ENCODE measurements at places on chromosomes 4 and X. TPM values are rescaled to one million over a fixed set of nuclear protein-coding genes. Genes with fewer than 3 reads are reported as not detected.
A peak's percentile ranks its signal among the peaks of the same experiment; 100 is the strongest.

DNA sequence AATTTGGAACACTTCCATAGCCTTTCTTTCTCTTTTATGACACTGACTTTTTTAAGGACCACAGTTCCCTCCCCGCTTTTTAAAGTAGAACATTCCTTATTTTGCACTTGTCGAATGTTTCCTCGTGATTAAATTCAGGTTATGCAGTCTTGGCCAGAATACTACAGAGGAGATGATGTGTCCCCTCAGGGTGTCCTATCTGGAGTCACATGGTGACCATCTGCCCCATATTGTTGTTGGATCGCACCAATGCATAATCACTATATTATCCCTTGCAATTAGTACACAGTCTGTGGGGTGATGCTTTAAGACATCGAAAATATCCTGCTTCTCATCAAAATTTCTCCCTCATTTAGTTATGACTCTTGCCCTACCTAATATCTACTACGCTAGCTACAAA is 27.4 kb downstream of the WDFY3 start:
- no peak overlapping the region for H3K4me3 ChIP-seq
- no peak overlapping the region for H3K27ac ChIP-seq
- peaks cover 10% of the 10 kb centered on the region for H3K4me1 ChIP-seq
- no peaks in the 10 kb centered on the region for H3K36me3 ChIP-seq
- no peaks in the 10 kb centered on the region for H3K27me3 ChIP-seq
- no peak for DNase-seq

- H3K27ac ChIP-seq, result peak overlapping the region; percentile 65
- H3K4me3 ChIP-seq, result no peak overlapping the region
- H3K27me3 ChIP-seq, result no peaks in the 10 kb centered on the region
- no peak for DNase-seq
- peaks cover 48% of the 10 kb centered on the region for H3K4me1 ChIP-seq
Observed at GRCh38 chr4:121692261-121692660, 4.5 kb downstream of the ANXA5 start.

DNA sequence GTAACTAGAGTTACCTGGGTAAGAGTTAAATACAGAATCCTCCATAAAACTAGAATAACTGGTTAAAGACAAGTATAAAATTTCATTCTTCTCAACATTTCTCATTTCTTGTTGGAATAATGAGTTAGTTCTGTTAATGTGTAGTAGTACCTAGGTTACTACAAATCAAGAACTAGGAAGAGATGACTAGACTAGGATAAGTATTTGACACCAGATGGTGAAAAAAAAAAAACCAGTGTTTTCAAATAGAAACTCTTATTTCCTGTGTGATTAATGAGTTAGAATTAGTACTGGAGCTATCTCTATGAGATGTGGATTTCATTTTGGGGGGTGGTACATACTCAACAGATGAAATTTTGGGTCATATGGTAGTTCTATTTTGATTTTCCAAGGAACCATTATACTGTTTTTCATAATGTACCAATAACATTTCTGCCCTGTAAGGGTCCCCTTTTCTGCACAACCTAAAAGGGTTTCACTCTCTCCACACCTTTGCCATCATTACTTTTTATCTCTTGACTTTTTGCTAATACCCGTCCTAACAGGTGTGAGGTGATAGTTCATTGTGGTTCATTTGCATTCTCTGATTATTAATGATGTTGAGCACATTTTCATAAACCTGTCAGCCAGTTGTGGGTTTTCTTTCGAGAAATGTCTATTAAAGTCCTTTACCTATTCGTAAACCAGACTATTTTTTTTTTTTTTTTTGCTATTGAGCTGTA is 1.7 kb upstream of the VCX start:
- no peaks in the 10 kb centered on the region for H3K36me3 ChIP-seq
- DNase-seq, result no peak
- no peak overlapping the region for H3K27ac ChIP-seq

DNA sequence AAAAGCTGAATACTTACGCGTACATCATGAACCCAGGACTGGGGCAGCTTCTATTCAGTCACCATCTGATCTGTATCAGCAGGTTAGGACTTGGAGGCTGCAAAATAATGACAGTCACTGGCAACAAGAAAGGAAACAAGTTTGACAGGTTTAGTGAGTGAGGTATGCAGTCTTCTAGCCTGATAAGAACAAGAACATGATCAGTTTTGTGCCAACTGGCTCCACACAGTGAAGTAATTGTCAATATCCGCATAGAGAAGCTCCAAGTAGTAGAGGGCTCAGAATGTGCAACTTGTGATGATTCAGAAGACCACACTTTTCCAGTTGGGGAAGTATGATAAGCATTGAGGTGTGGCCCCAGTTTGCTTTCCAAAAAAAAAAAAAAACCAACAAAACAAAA is at the start of gene TMPRSS11F:
TMPRSS11F (minus strand) TSS at position 77 of the 400 bp plus-strand sequence; CDS start at position 28, 49 bp downstream.
- no peaks in the 10 kb centered on the region for H3K27me3 ChIP-seq
- no peak within 1 kb of the TSS for H3K4me3 ChIP-seq
- no peaks in the 10 kb centered on the region for H3K36me3 ChIP-seq
- no peaks in the 10 kb centered on the region for H3K4me1 ChIP-seq

- H3K4me1 ChIP-seq, result no peaks in the 10 kb centered on the region
- no peak for DNase-seq
- H3K36me3 ChIP-seq, result no peaks in the 10 kb centered on the region
Observed at GRCh38 chr4:10746371-10747171, 62.0 kb upstream of the CLNK start.

- no peaks in the 10 kb centered on the region for H3K36me3 ChIP-seq
- peaks cover 4% of the 10 kb centered on the region for H3K27me3 ChIP-seq
- H3K4me1 ChIP-seq, result peaks cover 18% of the 10 kb centered on the region
- DNase-seq, result peak; percentile 90
- H3K27ac ChIP-seq, result peak overlapping the region; percentile 76
- H3K4me3 ChIP-seq, result no peak overlapping the region
Observed at GRCh38 chrX:13669246-13669737, 16.4 kb downstream of the TCEANC start.

The TMSB15C gene
- 0.28 TPM for total RNA-seq

GRCh38 chr4:73895201-73896175 is 26.3 kb downstream of the CXCL1 start:
- no peaks in the 10 kb centered on the region for H3K27me3 ChIP-seq
- H3K4me3 ChIP-seq, result no peak overlapping the region
- H3K36me3 ChIP-seq, result no peaks in the 10 kb centered on the region
- no peak overlapping the region for H3K27ac ChIP-seq
- no peaks in the 10 kb centered on the region for H3K4me1 ChIP-seq

GRCh38 chrX:48786341-48786800 is at the start of gene GATA1:
Gene GATA1 (plus strand): TSS chrX:48786590. CDS start chrX:48791110, 4,520 bp downstream.
- no peaks in the 10 kb centered on the region for H3K27me3 ChIP-seq
- no peak for DNase-seq
- H3K27ac ChIP-seq, result no peak within 1 kb of the TSS
- no peaks in the 10 kb centered on the region for H3K4me1 ChIP-seq
- H3K36me3 ChIP-seq, result no peaks in the 10 kb centered on the region
- H3K4me3 ChIP-seq, result no peak within 1 kb of the TSS

DNA sequence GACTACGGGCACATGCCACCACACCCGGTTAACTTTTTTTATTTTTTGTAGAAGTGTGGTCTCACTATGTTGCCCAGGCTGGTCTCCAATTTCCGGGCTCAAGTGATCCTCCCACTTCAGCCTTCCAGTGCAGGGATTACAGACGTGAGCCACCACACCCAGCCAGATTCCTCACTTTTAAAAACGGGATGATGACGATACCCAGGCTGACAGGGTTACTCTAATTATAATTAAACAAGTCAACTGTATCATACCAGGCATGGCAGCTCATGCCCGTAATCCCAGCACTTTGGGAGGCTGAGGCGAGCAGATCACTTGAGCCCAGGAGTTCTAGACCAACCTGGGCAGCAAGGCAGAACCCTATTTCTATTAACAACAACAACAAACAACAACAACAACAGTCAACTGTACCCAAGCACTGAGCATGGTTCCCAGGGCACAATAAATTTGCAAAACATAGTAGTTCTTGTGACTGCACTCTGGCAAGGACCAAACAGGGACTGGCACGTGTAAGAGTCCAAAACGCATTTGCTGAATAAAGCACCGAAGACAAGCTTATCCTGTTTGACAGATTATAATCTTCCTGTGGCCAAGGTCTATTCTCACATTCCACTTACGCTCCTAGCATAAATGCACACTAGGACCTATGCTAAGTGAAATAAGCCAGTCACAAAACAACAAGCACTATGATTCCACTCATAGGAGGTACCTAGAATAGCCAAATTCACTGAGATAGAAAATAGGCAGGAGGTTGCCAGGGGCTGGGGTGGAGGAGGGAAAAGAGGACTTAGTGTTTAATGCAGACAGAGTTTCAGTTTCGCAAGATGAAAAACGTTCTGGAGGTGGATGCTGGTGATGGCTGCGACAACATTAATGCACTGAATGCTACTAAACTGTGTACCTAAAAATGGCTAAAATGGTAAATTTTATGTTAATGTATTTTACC is 77.5 kb downstream of the IRF2 start:
- no peak for DNase-seq
- no peaks in the 10 kb centered on the region for H3K4me1 ChIP-seq
- no peaks in the 10 kb centered on the region for H3K27me3 ChIP-seq
- peaks cover 17% of the 10 kb centered on the region for H3K36me3 ChIP-seq

The CENPU gene
- total RNA-seq, result 0.66 TPM

- H3K36me3 ChIP-seq, result no peaks in the 10 kb centered on the region
- no peak overlapping the region for H3K27ac ChIP-seq
- DNase-seq, result no peak
- H3K4me3 ChIP-seq, result no peak overlapping the region
- H3K27me3 ChIP-seq, result no peaks in the 10 kb centered on the region
Observed at GRCh38 chr4:48742412-48742811, 37.7 kb downstream of the FRYL start.

The PNMA3 gene
- total RNA-seq, result 0.16 TPM

The SLC10A6 gene
- 0.14 TPM for total RNA-seq

The CCKAR gene
- 0.12 TPM for total RNA-seq

The SULT1B1 gene
- total RNA-seq, result 2.1 TPM

Measured in pancreas (tissue), 10 donors.